Stimulated activated CD4-positive, alpha-beta T cell treated with anti-CD3 and anti-CD28 coated beads, Interleukin-4, amount 100 ng/mL, for 1 hour (primary cell): ENCODE measurements at places on chromosomes 6 and 20.

DNA sequence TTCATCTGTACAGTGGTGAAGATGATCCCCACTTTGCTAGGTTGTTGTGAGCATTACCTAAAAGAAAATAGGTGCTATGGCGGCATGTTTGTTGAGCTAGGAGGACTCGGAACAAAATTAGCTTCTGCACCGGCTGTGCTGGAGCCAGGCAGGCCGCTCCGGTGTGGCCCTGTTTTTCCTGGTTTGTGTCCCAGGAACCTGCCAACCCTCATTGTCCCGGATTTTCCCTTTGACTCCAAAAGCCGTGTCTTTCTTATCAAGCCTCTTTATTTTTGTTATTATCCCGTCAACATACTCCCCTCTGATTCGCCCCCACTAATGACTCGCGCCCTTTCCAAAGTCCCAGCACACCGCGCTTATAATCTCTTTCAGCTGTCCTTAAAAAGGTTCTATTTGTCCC is 117.0 kb downstream of the MYLK4 start:
- no peak for DNase-seq

DNA sequence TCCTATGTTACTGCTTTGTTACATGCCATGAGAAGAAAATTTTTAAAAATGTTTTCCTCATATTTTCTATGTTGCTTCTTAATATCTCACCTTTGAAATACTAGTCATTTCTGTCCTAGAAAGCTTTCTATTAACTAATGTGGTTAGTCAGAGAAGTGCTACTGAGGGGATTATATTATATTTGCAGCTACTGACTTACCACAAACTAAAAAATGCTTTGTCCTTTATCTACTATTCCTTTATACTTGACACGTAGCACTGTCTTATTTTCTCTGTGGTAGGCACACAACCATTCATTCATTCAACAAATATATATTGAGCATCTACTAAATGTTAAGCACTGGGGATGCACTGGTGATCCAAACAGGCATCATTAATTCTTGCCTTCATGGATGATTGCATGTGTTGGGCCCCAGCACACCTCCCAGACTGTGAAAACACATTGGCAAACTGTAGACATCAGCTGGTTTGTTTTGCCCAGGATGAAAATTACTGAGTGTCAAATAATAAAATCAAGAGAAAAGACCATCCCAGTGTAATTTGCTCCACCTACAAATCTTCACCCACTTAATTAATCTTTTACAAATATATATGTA is 10.7 kb upstream of the MLIP start:
- DNase-seq = no peak

- DNase-seq = no peak
These were observed 104.4 kb downstream of the C6orf118 start for GRCh38 chr6:165204807-165205545.

GRCh38 chr6:18823782-18824386 is 436.7 kb downstream of the RNF144B start:
- peak; percentile 17 for DNase-seq

GRCh38 chr6:52557389-52558265 is 19.2 kb downstream of the TRAM2 start:
- DNase-seq = no peak

DNA sequence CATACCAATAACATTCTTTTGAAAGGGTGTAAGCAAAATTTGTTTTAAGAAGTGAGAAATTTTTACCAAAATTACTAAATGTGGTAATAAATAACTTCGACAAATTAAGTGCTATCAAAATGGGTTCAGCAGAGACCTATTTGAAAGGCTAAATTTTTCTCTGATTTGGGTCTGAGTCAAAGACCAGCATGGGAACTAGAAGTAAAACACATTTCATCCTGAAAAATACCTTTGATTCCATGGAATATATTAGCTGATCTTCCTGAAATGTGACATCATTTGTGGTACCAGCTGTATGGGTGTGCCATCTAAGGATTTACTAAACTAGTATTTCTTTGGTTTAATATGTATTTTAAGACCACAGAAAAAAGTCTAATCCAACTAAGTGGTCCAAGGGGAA is 63.6 kb downstream of the BLOC1S5 start:
- DNase-seq = no peak

GRCh38 chr6:2819978-2820377 is 21.7 kb downstream of the SERPINB1 start:
- no peak for DNase-seq

DNA sequence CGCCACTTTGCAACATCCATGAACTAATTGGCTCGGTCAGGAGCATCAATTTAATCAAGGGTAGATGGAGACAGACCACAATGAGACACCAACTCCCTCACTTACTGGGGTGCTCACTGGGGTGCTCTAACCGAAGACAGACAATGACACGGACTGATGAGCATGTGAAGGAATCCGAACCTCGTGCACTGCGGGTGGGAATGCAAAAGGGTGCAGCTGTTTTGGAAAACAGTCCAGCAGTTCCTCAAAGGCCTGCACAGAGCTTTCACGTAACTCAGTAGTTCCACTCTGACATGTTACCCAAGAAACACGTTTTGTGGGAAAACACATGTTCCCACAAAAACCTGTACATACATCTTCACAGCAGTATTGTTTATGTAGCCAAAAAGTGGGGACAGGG is 26.8 kb downstream of the ANKRD60 start:
- no peak for DNase-seq

DNA sequence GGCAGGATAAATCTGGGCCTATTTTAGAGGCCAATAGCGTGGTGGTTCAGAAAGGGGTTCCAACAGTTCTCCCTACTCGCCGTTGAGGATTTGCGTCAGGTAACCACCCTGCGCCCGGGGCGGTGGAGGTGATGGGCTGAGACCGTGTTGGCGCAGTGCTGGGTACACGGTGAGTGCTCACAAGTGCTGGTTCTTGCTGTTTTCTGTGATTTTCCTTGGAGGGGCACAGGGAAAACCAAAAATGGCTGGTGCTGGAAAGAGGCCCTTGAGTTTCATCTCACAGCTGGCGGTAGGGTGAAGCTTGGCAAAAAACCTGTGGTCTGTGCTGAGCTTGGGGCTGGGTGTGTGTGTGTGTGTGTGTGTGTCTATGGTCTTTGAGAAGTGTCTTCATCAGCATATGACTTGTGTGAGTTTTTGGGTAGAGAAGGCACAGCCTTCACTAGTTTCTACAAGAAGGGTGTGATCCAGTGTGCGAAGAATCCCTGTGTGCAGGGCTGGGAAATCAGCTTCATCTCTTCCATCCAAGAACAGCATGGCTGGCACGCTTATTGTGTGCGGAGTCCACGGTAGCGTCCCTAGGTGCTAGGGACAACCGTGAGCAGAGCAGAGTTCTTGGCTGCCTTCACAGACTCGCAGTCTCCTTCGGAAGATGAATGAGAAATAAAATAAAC is 35.3 kb upstream of the SCRT2 start:
- DNase-seq = no peak

- peak; percentile 77 for DNase-seq
These were observed 83.1 kb downstream of the IRF4 start for GRCh38 chr6:474453-475185.

- DNase-seq = no peak
These were observed 27.2 kb upstream of the DEFB125 start for GRCh38 chr20:60035-60918.

- no peak for DNase-seq
These were observed 31.6 kb downstream of the E2F3 start for GRCh38 chr6:20433321-20433720.

GRCh38 chr20:50392138-50392866 is 117.9 kb upstream of the PTPN1 start:
- DNase-seq = no peak
